ENCODE measurements at places on chromosomes 7 and 10.
A peak's percentile ranks its signal among the peaks of the same experiment; 100 is the strongest.

- no peak for DNase-seq
Observed at GRCh38 chr7:68245688-68246087, 1249.1 kb downstream of the TYW1 start.

- no peak for DNase-seq
Observed at GRCh38 chr10:122519144-122519543, 41.4 kb upstream of the DMBT1 start.

GRCh38 chr7:21261627-21262594 is 166.0 kb upstream of the SP4 start:
- DNase-seq = peak; percentile 4

DNA sequence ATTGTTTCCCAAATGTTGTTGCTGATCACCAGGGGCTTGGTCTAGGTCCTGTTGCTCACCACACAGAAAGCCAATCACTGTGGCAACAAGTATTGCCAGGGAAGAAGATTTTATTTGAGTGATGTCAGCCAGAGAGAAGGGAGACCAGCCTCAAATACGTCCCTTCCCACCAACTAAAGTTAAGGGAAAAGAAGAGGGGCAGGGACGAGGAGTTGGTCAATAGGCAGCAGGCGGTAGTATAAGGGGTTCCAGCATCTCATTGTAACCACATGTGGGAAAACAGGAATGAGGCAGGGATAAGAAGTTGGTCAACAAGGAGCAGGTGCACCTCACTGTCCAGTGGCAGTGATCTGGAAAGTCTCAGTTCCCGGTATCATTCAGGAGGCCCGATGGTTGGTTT is 138.9 kb upstream of the KCNMA1 start:
- no peak for DNase-seq

DNA sequence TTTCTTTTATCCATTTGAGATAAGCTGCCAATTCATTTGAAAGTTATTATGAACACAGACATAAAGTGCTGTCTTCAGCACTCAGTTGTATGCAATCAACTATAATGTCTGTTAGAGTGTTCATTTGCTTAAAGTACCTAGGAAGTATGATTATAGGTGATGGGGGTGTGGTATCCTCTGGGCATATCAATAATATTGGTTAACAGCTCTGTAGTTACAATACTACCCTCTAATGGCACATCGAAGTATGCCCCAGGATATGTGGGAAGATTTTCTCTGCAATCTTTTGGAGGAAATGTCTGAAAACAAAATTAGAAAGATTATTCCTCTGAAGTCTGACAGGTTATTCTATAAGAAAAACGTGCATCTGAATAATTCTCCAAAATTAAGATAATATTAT is 429.7 kb downstream of the ARL4A start:
- no peak for DNase-seq

GRCh38 chr10:13632440-13632839 is 45.7 kb downstream of the PRPF18 start:
- DNase-seq = no peak

GRCh38 chr7:151060416-151061212 is 1.2 kb downstream of the SLC4A2 start:
- DNase-seq = no peak

- DNase-seq = no peak
Observed at GRCh38 chr7:50714857-50715256, 67.8 kb downstream of the GRB10 start.

GRCh38 chr7:100968650-100969049 is 715 bp upstream of the MUC12 start:
- no peak for DNase-seq

DNA sequence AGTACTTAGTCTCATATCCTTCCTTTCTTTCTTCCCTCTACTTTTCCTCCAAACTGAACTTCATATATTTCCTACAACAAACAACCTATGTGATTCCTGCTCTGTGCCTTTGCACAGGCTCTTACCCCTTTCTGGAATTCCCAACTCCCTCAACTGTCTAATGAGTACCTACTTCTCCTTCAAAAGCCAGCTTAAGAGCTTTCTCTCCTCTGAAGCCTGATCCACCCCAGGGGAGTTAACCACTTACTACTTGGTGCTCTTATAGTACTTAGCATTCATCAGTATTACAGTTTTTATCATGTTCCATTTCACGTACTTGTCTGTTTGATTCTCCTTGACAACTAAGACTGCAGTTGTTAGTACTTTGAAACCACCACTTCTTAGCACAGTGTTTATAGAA is 246.1 kb downstream of the LRRTM3 start:
- no peak for DNase-seq

GRCh38 chr10:102467971-102468438 is 16.7 kb upstream of the C10orf95 start:
- DNase-seq = no peak

- DNase-seq = no peak
Observed at GRCh38 chr10:112605063-112605462, 158.0 kb downstream of the VTI1A start.

DNA sequence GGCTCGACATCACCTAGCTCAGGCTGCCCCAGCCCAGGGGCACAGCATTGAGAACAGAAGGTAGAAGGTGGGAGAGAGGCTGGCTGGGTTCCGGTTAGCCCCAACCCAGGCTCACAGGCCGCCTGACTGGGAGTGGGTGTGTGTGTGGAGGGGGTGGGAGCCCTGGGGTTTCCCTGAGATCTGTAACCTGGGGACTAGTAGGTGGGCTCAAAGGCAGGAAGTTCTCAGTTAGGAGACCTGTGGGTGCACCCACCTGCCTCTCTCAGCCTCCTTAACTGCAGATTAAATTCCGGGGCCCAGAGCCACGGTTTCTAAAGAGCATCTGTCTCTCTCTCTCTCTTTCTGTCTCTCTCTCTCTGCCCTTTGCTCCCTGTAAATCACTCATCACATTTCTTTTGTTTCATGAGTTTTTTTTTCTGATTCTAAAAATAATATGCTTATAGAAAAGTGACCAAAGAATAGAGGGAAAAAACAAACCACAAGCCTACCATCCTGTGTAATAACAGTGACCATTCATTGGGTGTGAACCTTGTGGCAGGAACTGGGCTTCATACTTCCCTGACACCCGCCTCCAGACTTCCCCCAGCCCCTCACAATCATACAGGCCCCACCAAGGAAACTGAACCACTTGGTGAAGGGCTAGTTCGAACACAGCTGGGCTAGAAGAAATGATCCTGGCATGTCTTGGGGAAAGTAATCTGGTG is 83.4 kb upstream of the SMNDC1 start:
- no peak for DNase-seq

GRCh38 chr7:116629051-116629463 is 42.9 kb upstream of the MET start:
- no peak for DNase-seq

GRCh38 chr7:18995270-18995671 is 122.2 kb downstream of the TWIST1 start:
- no peak for DNase-seq

DNA sequence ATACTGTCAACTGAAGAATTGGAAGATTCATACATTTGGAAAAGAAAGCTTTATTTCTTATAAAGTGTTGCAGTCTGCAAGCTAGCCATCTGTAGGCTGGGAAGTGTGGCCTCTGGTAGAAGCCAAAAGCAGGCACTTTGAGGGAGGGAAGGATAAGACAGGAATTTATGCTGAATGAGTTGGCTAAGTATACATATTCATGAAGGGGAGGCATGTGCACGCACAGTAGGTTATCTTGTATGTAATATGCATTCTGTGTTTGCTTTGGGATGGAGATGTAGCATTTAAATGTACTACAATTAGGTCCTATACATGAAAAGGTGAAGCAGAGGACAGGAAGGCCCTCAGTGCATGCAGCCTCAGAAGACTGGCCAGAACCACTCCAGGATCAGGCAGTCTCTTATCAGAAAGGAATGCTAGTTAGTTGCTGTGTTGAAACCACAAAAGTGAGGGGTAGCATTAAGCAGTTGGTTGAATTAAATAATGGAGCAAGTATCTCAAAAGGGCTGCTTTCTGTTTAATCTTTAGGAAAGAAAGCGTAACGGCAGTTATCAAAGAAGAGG is 40.9 kb downstream of the MYO3A start:
- no peak for DNase-seq

DNA sequence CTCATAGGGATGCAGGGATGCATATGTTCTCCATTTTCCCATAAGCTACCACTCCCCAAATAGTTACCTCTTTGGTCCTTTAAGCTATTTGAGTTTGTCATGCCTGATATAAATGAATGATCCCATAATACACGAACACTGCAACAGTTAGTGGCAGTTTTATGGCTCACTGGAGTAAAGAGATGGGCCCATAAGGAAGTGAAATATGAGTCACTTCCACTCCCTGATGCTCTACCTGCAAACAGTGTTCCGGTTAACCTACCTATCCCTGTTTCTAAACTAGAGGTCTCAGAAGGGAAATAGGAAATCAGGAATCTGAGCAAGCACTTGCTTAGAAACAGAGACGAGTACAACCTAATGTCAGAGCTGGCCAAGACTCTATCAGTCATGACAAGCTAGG is 71.7 kb downstream of the CALD1 start:
- DNase-seq = no peak

- DNase-seq = no peak
Observed at GRCh38 chr10:97582169-97582568, 2.0 kb upstream of the HOGA1 start.

GRCh38 chr7:75571209-75571608 is 79.1 kb downstream of the SPDYE5 start:
- no peak for DNase-seq

DNA sequence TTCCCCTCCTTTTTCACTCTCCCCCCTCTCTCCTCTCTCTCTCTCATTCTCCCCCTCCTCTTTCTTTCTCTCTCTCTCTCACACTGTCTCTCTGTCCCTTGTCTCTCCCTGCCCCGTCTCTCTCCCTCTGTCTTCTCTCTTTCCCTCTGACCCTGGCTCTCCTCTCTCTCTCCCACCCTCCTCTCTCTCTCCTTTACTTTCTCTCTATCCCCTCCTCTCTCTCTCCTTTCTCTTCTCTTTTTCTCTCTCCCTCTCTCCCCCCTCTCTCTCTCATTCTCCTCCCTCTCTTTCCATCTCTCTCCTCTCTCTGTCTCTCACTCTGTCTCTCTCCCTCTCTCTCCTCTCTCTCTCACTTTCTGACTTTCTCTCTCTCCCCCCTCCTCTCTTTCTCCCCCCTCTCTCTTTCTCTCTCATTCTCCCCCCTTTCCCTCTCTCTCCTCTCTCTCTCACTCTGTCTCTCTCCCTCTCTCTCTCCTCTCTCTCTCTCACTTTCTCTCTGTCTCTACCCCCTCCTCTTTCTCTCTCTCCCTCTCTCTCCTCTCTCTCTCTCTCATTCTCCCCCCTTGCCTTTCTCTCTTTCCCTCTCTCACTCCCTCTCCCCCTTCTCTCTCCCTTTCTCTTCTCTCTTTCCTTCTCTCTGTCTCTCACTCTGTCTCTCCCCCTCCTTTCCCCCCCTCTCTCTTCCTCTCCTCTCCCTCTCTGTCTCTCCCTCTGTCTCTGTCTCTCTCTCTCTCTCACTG is 18.9 kb upstream of the VPS37D start:
- no peak for DNase-seq

- DNase-seq = no peak
Observed at GRCh38 chr10:30039567-30039966, 19.8 kb downstream of the JCAD start.

DNA sequence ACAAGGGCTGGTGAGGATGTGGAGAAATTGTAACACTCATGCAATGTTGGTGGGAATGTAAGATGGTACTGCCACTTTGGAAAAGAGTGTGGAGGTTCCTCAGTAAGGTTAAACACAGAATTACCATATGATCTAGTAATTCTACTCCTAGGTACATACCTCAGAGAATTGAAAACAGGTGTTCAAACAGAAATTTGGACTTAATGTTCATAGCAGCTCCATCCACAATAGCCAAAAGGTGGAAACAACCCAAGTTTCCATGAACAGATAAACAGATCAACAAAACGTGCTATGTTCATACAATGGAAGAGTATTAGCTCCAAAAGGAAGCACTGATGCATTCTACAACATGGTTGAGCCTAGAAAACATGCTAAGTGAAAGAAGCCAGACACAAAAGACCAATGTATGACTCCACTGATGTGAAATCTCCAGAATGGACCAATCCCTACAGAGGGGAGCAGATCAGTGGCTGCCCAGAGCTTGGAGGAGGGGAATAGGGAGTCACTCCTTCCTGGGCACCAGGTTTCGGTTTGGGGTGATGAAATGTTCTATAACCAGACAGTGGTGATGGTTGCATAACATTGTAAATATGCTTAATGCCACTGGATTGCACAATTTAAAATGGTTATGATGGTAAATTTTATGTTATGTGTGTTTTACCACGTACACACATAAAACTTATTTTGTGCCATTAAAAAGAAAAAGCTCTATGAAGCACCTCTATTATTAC is 5.7 kb upstream of the WDR86 start:
- no peak for DNase-seq

- no peak for DNase-seq
Observed at GRCh38 chr10:70265032-70265689, 18.6 kb downstream of the NPFFR1 start.

DNA sequence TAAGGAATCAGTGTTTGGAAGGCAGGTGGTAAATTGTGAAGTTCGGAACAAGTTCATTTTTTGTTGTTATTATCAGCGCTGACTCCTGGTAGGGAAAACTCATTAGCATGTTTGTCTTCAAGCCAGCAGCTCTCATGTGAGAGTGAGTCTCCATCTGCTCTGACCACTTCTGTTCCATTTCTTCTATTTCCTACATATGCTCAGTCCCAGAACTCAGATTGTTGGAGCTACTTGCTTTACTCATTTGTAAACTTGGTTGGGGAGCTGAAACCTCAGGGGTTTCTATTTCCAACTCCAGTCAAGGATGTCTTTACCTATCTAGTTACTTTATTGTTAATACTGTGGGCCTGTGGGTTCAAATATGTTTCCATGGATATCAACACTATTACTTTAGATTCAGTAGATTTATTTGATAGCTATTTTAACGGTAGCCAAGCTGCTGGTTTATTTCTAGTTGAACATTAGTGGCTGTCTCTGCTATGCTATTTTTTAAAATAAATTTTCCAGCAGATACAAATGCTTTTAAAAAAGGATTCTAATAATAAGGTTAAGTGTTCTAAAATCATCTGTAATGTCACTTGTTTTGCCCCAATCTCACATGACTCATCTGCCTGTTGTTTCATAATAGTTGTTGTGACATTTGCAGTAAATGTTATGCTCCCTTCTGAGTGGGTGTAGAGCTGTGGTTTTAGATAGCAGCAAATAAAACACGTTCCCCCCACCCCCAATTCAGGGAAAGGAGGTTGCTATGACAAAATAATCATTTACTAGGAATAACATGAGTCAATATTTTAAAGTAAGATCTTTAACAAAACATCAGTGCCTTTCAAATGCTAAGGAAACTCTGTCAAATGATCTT is 143.3 kb downstream of the HDAC9 start:
- DNase-seq = no peak

- no peak for DNase-seq
Observed at GRCh38 chr10:89119651-89120050, 87.5 kb downstream of the CH25H start.

- no peak for DNase-seq
Observed at GRCh38 chr7:156998988-156999957, 11.2 kb downstream of the MNX1 start.

DNA sequence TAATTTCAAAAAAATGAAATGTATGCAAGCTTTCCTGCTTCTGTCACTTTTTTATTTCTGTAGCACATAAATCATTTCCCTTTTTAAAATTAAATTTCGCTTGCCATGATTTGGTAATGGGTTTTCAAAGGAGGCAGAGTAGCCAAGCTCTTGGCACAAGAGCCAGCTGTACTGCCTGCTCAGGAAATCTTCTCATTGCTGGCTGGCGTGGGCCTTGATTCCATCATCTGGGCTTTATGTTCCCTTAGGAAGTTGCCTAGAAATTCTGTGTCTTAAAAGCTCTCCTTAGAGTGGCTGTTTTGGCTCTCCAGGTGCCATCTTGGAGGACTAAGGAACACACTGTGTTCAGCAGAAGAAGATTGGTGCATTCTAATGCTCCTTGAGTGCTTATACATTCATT is 107.4 kb downstream of the ARID5B start:
- no peak for DNase-seq
